ENCODE measurements at places on chromosomes 7 and 10.

DNA sequence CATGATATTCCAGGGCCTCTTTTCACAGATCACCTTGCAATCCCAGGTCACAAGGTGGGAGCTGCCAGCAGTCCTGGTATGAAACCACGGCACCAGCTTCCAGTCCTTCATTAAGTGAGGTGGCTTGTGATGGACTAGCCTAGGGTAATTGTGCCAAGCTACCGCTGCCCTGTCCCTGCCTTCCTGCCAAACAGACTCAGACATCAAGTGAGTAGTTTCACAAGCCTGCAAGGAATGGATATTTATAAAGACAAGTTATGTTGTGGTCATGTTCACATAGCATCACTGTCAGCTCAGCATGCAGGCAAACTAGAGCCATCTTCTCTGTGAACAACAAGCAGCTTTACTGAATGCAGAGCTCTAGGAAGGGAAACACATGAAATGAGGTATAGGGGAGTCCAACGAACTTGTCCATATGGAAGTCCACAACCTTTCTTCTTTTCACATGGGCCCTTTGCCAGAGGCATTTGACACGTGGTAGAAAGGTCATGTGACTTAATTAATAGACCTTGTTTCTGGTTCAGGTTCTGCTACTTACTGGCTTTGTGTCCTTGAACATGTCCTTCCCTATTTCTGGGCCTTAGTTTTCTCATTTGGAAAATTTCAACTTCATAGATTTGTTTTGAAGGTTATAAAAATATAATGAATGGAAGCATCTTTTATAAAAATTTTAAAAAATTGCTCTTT is 1061.2 kb downstream of the KCNMA1 start:
- no peak for DNase-seq

GRCh38 chr7:71511361-71511807 is 379.4 kb downstream of the GALNT17 start:
- DNase-seq, result no peak

- no peak for DNase-seq
Observed at GRCh38 chr7:113281223-113281622, 162.9 kb upstream of the SMIM30 start.

- DNase-seq, result no peak
Observed at GRCh38 chr7:74674166-74674565, 16.6 kb downstream of the GTF2I start.

DNA sequence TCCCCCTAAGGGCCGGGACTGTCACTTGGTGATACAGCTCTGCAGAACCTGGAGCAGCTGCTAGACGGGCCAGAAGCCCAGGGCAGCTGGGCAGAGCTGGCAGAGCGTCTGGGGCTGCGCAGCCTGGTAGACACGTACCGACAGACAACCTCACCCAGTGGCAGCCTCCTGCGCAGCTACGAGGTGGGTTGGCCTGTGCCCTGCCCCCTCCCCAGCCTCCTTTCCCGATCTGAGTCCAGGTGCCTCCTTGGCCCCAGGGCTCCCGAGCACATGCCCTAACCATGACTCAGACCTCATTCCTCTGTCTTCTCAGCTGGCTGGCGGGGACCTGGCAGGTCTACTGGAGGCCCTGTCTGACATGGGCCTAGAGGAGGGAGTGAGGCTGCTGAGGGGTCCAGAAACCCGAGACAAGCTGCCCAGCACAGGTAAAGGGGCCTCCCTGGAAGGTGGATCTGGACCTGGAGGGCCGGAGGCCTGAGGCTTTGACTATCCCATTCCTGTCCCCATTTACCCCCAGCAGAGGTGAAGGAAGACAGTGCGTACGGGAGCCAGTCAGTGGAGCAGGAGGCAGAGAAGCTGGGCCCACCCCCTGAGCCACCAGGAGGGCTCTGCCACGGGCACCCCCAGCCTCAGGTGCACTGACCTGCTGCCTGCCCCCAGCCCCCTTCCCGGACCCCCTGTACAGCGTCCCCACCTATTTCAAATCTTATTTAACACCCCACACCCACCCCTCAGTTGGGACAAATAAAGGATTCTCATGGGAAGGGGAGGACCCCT is 6.4 kb downstream of the NFKB2 start:
- DNase-seq, result no peak
